ENCODE measurements at places on chromosomes 3 and 15.

GRCh38 chr3:109045271-109046040 is 72.5 kb downstream of the MORC1 start:
- DNase-seq = no peak

DNA sequence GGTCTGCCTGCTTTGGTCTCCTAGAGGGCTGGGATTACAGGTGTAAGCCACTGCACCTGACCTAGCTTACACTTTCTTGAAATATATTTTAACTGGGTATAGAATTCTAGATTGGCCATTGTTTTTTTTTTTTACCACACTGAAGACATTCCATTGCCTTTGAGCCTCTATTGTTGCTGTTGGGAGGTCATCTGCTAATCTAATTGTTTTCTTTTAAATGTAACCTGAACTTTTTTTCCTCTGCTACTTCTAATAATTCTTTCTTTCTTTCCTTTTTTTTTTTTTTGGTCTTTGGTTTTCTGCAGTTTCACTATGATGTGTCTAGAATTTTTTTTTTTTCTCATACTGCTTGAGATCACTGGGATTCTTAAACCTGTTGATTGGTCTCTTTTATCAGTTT is 28.1 kb downstream of the ERICH6 start:
- DNase-seq = no peak

- DNase-seq = no peak
Observed at GRCh38 chr15:37054336-37054735, 46.0 kb downstream of the MEIS2 start.

DNA sequence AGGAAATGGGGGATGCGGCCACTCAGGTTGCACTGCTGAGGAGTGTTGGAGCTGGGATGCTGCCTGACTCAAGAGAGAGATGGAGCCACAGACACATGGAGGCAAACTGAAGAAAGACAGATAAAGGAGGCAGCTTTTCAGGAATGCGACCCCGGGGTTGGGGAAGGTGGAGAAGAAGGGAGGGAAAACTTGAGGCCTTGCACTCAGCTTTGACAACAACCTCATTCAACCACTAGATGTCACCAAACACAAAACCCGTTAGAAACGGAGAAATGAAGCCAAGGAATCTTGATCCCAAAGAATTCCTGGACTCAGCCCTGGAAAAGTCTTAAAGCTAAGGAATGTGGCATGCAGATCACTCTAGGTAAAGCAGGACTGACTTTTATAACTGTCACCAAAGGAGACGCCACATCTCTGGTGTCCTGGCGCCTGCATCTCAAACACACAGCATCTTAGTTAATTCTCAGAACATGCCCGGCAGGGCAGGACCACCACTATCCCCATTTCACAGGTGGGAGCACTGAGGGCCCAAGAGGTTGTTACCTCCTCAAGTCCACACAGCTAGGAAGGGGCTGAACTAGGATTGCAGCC is 59.6 kb upstream of the LMCD1 start:
- DNase-seq = no peak

DNA sequence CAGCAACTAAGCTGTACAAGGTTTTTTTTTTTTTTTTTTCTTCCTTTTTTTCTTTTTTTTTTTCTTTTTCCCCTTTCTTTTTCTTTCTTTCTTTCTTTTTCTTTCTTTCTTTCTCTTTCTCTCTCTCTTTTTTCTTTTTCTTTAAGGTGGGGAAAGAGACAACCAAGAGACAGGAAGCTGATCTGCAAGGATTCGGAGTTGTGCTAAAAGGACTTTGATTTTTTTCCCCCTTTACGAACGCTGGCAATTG is 148 bp downstream of the RBMS3 start:
- no peak for DNase-seq

DNA sequence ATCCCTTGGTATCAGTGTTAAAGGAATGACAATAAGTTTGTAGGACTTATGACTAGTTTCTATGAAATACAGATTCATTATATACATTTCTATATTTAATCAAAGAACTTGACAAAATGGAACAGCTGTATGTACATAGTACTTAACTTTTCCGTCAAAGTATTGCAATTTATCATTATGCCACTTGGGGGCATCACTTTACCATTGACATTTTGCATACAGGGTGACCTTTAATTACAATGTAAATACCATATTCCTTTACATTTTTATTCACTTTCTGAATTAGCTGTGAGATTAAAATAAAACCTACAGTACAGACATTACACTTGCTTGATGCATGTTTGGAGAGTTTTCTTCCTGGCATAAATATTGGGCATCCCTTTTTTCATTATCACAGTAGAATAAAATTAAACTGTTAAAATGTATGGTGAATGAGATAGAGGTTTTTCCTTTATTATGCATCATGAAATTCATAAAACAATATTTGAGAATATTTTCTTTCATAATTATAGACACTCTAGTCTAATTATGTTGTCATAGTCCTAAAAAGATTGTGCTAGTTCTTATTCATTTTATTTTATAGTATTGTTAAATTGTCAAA is 6.9 kb downstream of the NEK11 start:
- DNase-seq = no peak

GRCh38 chr15:44471885-44472455 is 44.5 kb downstream of the CTDSPL2 start:
- no peak for DNase-seq

- DNase-seq = no peak
Observed at GRCh38 chr3:44862226-44862637, 520 bp downstream of the TMEM42 start.

GRCh38 chr3:160941885-160942494 is 163.2 kb downstream of the B3GALNT1 start:
- peak; percentile 44 for DNase-seq

GRCh38 chr3:175065497-175065896 is 206.4 kb downstream of the NAALADL2 start:
- no peak for DNase-seq

GRCh38 chr3:120022729-120023128 is 71.5 kb downstream of the GSK3B start:
- no peak for DNase-seq

DNA sequence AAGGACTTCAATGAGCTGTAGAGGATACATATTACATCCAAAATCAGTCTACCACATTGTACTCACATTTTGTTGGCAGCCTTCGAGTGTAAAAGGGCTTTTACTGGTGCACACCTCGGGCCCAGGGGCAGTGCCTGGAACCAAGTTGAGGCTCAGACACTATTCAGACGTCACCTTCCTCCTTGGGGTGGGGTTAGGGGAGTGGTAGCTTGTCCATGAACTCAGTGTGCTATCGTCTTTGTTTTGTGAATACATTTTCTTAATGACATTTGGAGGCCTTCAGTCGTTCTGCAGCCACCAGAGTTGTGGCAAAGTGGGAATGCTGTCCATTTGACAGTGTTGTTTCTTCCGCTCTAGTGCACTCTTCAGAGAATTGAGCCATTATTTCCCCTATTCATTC is 114.2 kb downstream of the PGPEP1L start:
- DNase-seq = no peak

- no peak for DNase-seq
Observed at GRCh38 chr3:146416366-146416765, 53.0 kb downstream of the PLSCR2 start.

GRCh38 chr3:195086341-195086740 is 184.6 kb downstream of the XXYLT1 start:
- no peak for DNase-seq

DNA sequence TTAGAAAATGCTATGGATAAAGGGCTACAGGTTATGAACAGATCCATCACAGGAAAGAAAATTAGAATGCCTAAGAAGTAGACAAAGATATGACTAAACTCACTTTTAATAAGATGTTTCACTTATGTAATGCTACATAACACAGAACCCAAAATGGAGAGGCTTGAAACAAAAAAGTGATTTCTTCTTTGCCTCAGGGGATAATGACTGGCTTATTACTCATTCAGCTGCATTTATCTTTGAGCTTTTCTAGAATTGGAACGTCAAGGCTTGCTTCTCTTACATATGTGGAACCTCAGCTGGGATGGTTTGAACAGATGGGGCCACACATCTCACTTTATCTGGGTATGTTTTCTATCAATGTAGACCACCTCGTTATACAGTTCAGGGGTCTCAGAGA is 120.6 kb upstream of the EPHA3 start:
- DNase-seq = no peak

- DNase-seq = no peak
Observed at GRCh38 chr3:98766924-98767323, 3.8 kb downstream of the ST3GAL6 start.

DNA sequence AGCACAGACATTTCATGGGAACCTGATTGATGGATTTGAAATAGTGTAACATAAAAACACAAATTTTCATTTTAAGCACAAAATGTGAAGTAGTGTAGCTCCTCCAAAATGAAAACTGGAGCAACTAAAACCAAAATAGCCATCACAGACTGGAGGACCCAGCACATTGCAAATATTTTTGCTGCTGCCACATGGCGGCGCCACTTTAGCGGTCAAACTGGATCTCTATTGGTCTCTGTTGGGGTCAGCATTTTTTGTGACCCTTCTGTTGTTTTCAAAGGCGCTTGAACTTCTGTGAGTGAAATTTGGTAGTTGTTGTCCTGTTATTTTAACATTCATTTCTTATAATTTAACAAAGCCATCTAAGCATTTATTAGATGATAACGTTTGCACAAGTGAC is 259.9 kb downstream of the IL20RB start:
- no peak for DNase-seq

DNA sequence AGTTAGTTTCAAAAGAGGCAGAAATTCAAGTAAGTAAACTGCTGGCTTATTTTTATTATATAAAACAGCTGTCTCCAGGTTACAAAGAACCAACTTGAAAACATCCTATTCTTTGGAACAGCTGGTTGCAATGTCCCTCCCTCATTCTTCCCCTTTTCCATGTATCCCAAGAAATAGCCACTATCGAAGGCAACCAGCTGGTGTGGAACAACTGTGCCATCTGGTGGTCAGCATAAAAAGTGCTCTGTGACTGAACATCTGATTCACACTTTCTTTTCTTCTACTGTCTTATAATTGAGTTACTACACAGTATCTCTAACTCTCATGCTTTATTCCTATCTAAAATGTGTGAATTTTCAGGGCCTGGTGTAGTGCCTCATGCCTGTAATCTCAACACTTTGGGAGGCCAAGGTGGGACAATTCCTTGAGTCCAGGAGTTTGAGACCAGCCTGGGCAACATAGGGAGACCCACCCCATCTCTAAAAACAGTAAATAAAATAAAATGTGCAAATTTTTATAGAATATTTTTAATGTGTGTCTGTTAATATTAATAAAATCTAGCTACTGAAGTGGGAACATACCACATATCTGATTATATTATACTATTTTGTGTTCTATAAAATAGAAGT is 9.6 kb downstream of the OSBPL11 start:
- DNase-seq = no peak

DNA sequence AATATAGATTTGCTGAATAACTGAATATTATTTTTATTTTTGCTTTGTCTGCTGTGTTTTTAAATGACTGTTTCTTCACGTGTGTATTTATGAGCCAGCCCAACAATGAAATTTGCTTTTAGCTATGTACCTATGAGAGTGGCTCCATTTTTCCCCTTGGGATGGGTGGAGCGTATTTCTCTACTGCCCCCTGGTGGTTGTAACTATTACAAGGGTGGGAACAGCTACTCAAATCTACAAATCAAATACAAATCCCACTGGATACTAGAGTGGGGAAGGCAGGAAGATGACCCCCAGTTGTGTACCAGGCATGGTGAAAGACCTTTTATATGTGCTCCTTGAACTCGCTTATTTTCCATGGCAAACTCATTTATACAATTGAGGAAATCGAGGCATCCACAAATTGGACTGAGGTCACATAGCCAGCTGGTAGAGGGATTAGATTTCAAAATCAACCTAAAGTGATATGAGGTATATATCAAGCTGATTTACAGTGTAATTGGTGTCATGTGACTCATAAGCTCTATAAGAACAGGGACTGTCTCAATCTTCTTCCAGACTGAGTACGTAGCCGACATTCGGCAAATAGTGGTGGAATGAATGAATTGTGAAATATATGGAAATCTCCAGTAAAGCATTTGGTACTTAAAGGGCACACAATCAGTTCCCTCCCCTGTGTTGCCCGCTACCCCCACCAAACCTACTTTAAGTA is 69.5 kb upstream of the VEPH1 start:
- DNase-seq = no peak

DNA sequence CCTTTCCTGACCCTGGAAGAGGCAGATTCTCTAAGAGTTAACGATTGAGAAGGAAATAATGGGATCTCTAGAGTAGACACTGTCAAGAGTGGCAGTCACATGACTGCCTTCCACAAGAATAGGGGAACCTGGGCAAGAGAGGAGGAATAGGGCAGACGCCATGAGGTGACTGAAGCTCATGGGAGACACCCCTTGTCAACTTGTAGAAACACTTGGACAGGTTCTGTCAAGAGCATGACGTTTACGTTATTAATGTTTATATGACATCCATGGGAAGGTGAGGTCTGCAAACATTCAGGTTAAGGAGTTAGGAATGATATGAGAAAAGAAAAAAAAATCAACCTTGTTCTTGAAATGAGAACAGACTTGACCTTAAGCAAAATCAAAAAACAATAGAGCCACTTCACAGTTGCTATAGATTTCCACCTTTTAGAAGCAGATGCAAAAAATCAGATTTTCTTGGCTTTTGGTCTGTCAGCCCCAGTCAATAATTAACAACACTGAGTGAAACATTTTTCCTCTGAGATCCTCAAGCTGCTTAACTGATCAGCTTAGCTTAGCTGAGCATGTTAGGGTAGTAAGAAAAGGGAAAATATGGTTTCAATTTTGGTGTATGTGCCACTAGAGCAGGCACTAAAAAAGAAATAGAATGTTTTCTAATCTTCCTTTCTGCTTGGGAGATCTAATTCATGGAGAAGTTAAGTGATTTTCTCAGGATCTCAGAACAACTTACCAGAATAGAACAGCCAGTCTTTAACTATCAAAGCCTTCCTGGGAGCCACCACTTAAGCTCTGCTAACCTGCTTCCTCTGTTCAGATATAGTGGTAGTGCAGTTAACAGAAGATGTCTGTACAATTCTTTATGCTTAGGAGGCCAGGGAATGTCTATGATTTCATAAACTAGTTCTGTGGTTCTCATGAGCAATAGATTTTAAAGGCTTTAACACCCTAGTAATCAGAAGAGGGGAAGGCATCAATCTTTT is 116.9 kb downstream of the B3GALNT1 start:
- no peak for DNase-seq

DNA sequence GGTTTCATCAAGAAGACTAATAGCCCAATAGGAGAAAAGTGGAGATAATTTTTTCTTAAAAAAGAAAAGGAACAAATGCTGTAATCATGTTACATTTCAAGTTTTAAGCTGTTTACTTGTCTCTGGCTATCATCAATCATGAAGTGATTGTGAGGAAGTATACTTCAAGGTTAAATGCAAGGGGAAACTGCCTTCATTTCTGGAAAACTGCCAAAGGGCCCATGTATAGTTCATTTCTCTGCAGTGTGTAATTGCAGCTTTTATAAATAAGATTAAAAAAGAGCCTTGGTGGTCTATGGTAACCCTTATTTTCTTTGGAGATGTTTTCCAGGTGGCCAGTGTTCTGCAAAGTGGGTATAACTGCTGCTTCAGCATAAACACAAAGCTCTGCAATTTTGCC is 101.9 kb downstream of the GRM7 start:
- no peak for DNase-seq

GRCh38 chr3:129614927-129615363 is 8.5 kb upstream of the PLXND1 start:
- DNase-seq = no peak

- DNase-seq = no peak
Observed at GRCh38 chr3:111767756-111768445, 91.2 kb upstream of the PHLDB2 start.

Data from T-helper 1 cell (primary cell).